ENCODE measurements at places on chromosomes 11 and 22. TPM values are rescaled to one million over a fixed set of nuclear protein-coding genes. Genes with fewer than 3 reads are reported as not detected.

DNA sequence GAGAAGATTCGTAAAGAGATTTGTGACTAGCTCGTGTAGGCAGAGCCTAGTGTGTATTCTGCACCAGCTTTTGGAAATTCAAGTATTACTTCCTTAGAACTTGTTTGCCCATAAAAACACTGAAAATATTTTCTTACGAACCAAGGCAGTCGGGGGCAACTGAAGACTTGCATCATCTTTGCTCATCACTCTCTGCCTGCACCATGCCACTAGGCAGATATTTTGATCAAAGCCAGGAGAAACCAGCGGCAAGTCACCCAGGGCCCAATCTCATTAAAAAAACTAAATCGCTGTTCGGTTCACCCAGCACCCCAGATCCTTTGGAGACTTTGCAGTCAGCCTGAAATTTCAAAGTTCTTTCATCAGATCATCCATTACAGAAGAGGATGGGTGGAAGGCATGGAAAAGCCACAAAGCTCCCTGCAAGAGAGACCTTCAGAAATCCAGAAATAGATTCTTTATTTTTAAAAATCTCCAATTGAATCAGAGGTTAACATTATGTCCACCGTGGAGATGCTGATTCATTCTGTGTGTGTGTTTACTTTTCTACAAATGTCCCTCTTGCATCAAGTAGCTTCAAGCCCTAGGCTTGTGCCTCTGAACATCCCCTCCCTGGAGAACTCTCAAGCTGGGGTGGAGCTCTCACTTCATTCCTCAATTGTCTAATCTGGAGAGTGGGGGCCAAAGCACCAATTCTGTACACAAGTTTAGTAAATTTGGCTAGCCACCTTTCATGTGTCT, 78.4 kb downstream of the ETS1 start:
- peak overlapping the region; percentile 97 for H3K27ac ChIP-seq
- no peak overlapping the region for H3K4me3 ChIP-seq
- no peak for DNase-seq
- H3K36me3 ChIP-seq = peaks cover 11% of the 10 kb centered on the region
- peaks cover 100% of the 10 kb centered on the region for H3K4me1 ChIP-seq
- H3K27me3 ChIP-seq = no peaks in the 10 kb centered on the region

DNA sequence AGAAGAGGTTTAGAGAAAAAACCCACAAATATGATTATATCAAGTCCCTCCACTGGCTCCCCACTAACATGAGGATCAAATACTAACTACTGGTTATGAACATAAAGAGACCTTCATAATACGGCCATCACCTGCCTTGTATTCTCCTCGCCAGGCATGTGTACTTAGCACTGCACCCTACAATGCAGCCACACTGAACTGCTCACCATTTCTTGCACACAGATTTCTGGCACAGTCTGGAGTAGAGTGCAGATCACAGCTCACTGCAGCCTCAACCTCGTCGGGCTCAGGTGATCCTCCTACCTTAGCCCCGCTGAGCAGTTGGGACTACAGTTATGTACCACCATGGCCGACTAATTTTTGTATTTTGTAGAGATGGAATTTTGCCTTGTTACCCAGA, 13.1 kb downstream of the OSBP start:
- H3K36me3 ChIP-seq = peaks cover 100% of the 10 kb centered on the region
- no peak overlapping the region for H3K4me3 ChIP-seq
- H3K4me1 ChIP-seq = peaks cover 10% of the 10 kb centered on the region

GRCh38 chr11:13262096-13262495, 15.5 kb upstream of the BMAL1 start:
- DNase-seq = no peak
- no peaks in the 10 kb centered on the region for H3K27me3 ChIP-seq
- peaks cover 39% of the 10 kb centered on the region for H3K4me1 ChIP-seq

- H3K4me3 ChIP-seq = no peak overlapping the region
- no peaks in the 10 kb centered on the region for H3K36me3 ChIP-seq
- no peaks in the 10 kb centered on the region for H3K4me1 ChIP-seq
- H3K27ac ChIP-seq = no peak overlapping the region
- no peak for DNase-seq
Measured at GRCh38 chr11:31974366-31975136, 116.3 kb upstream of the RCN1 start.

DNA sequence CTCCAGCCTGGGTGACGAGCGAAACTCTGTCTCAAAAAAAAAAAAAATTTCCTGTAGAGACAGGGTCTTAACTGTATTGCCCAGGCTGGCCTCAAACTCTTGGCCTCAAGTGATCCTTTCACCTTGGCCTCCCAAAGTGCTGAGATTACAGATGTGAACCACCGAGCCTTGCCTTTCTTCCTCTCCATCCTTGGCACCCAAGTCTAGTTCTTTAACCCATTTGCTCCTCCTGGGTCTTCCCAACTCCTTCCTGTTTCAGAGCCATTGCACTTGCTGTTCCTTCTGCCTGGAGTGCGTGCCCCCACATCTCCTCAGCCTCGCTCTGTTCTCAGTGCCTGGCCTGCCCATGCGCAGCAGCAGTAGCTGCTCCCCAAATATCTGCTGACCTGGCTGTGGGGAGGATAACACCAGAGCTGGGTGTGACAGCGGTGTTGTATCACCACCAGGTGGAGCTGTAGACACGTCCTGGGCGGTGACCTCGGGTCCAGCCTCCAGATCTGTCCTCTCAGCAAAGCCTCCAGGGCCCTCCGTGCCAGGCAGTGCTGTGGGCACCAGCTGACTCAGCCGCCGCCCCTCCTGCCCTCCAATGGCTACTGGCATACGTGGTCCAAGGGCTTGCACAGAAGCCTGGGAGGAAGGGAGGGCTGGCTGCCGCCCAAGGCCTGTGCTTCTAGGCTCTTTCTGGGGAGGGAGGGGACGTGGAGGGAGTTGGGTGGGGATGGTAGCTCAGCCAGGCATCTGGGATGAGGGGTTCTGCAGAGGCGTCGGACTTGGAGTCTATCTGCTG, 22.0 kb downstream of the TEF start:
- H3K27me3 ChIP-seq = no peaks in the 10 kb centered on the region
- H3K27ac ChIP-seq = peak overlapping the region; percentile 87
- H3K4me3 ChIP-seq = no peak overlapping the region
- peak; percentile 91 for DNase-seq

DNA sequence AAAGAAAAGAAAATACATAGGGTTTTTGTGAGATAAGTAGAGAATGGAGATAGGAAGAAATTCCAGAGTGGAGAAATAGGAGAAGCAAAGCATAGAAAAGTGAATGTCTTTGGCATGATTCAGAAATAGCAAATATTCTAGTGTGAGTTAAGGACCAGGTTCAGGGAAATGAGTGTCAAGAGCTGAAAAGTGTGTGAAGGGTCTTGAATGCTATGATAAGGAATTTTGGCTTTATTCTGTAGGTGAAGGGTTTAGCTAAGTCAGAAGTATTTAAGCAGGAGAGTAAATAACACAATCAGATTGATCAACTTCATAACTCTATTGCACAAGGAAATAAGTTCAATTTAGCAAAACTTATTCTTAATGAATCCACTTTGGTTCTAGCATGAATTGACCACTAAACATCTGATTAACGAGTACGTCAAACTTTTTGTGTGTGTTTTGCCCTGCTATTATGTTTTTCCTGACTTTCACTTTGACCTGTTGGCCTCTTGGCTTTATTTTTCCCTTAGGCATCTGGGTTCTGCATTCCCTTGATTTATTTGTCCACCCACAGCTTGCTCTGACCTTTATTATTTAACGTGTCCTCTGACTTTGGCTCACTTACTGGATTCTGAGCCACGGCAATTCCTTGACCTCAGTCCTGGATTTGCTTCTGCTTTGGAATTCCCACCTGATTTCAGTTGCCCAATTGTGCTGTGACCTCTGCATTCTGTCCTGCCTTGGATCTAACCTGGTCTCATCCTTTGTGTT, 11.9 kb upstream of the TMEM218 start:
- DNase-seq = no peak
- H3K4me3 ChIP-seq = no peak overlapping the region
- peaks cover 3% of the 10 kb centered on the region for H3K4me1 ChIP-seq

DNA sequence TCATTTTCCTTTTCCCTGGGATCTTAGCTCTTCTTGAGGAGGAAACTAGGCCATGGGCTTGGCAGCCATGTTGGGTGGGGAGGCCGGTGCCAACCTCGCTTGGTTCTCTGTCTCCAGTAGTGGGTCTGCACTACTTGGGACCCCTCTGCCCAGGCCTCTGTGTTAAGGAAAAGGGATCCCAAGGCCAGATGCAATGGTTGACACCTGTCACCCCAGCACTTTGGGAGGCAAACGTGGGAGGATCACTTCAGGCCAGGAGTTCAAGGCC, 1.9 kb upstream of the ZDHHC8 start:
- H3K27ac ChIP-seq = no peak overlapping the region
- H3K4me1 ChIP-seq = peaks cover 56% of the 10 kb centered on the region
- no peaks in the 10 kb centered on the region for H3K27me3 ChIP-seq

GRCh38 chr22:29096736-29097669, 24.2 kb downstream of the KREMEN1 start:
- H3K4me1 ChIP-seq = peaks cover 49% of the 10 kb centered on the region
- peaks cover 25% of the 10 kb centered on the region for H3K36me3 ChIP-seq
- H3K27me3 ChIP-seq = no peaks in the 10 kb centered on the region
- H3K4me3 ChIP-seq = no peak overlapping the region
- DNase-seq = no peak
- peak overlapping the region; percentile 78 for H3K27ac ChIP-seq

CLMP gene
- total RNA-seq = 3.4 TPM

- H3K27ac ChIP-seq = peak overlapping the region; percentile 72
- H3K27me3 ChIP-seq = no peaks in the 10 kb centered on the region
- H3K36me3 ChIP-seq = no peaks in the 10 kb centered on the region
- peak overlapping the region; percentile 80 for H3K4me3 ChIP-seq
- peaks cover 19% of the 10 kb centered on the region for H3K4me1 ChIP-seq
- DNase-seq = no peak
Measured at GRCh38 chr11:18721561-18722292, 4.3 kb downstream of the IGSF22 start.

DNA sequence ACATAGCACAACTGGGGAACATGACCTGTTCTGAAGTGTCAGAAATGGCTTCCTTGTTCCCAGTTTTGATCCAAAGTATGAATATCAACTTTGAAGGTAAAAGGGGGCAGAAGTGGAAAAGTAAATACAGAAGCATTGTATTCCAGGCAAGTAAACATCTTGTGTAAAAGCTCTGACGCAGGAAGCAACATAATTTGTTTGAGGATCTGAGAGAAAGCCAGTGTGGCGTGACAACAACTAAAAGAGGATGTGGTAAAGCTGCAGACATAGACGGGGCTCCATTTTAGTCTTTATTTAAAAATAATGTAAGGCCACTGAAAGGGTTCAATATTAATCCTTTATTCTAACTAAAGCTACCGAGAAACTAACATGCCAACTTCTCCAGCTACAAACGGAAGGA, 310.2 kb downstream of the DLG2 start:
- DNase-seq = no peak
- no peaks in the 10 kb centered on the region for H3K4me1 ChIP-seq
- H3K4me3 ChIP-seq = no peak overlapping the region
- H3K36me3 ChIP-seq = no peaks in the 10 kb centered on the region
- no peak overlapping the region for H3K27ac ChIP-seq
- H3K27me3 ChIP-seq = no peaks in the 10 kb centered on the region

DNA sequence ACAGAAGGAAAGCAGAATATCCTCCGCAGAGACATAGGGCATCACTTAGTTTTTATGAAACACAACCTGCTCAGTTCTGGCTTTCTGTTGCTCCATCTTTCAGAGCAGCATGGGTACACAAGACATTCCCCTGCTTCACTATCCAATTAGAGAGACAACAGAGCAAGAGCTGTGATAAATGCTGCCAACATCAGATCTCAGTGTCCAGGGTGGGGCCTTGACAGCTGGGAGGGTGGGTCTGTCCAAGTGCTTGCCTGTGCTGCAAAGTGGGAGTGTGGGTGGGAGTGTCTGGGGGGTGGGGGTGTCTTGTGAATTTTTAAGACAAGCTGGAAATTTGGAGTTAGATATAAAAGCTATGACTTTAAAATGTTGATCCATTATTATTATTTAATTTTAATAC, 369.6 kb downstream of the TENM4 start:
- H3K27ac ChIP-seq = no peak overlapping the region
- no peak for DNase-seq
- H3K27me3 ChIP-seq = peaks cover 8% of the 10 kb centered on the region
- no peak overlapping the region for H3K4me3 ChIP-seq
- H3K36me3 ChIP-seq = no peaks in the 10 kb centered on the region

CDON gene
- 9.9 TPM for total RNA-seq

GRCh38 chr11:73308003-73308960, at the start of gene ARHGEF17:
TSS of gene ARHGEF17 (plus strand) at chr11:73308276. CDS start at chr11:73308639, 363 bp downstream.
- H3K27me3 ChIP-seq = no peaks in the 10 kb centered on the region
- peaks cover 12% of the 10 kb centered on the region for H3K36me3 ChIP-seq
- H3K4me1 ChIP-seq = peaks cover 63% of the 10 kb centered on the region
- peak within 1 kb of the TSS; percentile 88 for H3K4me3 ChIP-seq

CD3E gene
- total RNA-seq = 0.60 TPM

TMEM151A gene
- not detected for total RNA-seq

TEX12 gene
- 0.22 TPM for total RNA-seq

TSKU gene
- 12.1 TPM for total RNA-seq

SMIM38 gene
- not detected for total RNA-seq

GRM5 gene
- not detected for total RNA-seq

MAPK8IP2 gene
- 0.33 TPM for total RNA-seq

- no peak overlapping the region for H3K4me3 ChIP-seq
- H3K27me3 ChIP-seq = peaks cover 25% of the 10 kb centered on the region
- no peak for DNase-seq
- H3K36me3 ChIP-seq = no peaks in the 10 kb centered on the region
Measured at GRCh38 chr22:19688301-19689290, 25.7 kb upstream of the SEPTIN5 start.

GRCh38 chr11:132111316-132111715, 740.9 kb downstream of the NTM start:
- H3K4me3 ChIP-seq = no peak overlapping the region
- H3K27me3 ChIP-seq = peaks cover 36% of the 10 kb centered on the region
- H3K27ac ChIP-seq = peak overlapping the region; percentile 78
- H3K4me1 ChIP-seq = no peaks in the 10 kb centered on the region
- no peaks in the 10 kb centered on the region for H3K36me3 ChIP-seq
